Left renal pelvis (tissue), 4 donors: ENCODE measurements at places on chromosomes 6 and 20.

GRCh38 chr6:18055714-18056382 lies 66.6 kb downstream of the NHLRC1 start:
- no peak for DNase-seq

DNA sequence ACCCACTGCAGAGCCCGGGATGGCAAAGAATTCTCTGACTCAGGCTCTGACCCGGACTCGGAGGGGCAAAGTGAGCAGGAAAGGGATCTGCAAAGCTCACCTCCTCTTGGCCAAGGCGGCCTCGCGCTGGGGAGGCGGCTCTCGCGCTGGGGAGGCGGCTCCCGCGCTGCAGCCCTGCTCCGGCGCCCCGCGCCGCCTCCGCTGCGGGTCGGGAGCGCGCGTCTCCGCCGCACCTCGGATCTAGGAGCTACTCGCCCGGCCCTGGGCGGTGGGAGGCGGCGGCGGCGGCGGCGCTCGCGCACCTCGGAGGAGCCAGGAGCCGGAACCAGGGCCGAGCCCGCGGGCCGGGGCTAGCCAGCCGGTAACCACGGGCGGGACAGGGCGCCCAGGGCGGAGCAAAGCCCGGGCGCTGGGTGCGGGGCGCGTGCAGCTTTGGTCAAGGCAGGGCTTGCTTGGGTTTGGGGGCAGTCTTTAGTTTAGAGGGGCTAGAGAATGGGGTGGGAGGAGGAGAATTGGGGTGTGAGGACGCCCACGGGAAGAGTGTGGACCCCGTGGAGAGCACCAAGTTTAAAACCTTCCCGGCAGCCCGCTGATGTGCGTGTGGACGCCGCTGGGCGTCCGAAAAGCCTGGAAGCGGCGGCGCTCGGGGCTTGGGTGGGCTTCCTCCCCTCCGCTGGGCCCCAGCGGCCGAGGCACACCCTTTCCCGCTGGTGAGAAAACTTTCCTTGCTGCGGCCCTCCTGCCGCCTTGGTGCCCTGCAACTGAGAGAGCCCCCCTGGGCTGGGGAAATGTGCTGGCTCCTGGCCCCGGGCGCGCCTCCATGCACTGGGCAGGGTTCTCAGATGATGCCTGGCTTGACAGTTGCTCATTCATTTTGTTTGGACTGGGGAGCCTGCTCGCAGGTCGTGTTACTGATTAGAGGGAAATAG lies at the start of gene MRAP2:
MRAP2 (plus strand) TSS at position 250 of the 929 bp plus-strand sequence. CDS start 21,547 bp downstream, outside the sequence.
- DNase-seq: no peak

GRCh38 chr20:59340201-59340885 lies 39.9 kb downstream of the EDN3 start:
- DNase-seq: no peak

DNA sequence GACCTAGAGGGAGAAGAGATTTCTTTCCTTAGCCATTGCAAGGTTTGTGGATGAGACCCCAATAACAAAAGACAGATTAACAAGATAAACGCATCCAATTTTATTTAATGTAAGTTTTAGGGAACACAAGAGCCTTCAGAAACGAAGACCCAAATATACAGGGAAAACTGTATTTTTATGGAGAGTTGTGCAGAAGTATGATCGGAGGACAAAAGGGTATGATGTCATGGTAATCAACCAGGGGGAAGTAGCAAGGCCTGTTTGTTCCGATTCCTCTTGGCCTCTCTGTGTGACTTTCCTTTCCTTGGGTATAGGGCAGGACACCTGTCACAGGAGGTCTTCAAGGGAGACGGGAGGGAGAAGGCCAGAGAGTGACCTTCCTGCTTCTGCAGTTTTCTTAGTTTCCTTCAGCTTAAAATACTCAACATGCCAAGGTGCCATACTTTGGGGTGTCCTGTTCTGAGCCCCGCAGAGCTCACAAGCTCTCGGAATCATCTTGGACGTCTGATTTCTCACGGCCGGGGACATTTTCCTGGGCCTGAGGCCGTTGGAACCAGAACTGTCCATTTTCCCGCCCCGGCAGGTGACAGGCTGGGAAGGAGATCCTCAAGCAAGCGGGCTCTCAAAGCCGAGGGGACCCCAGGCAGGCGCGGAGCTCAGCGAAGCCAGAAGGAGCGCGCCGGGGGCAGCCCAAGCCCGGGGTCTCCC lies 21.7 kb downstream of the TMC2 start:
- no peak for DNase-seq

DNA sequence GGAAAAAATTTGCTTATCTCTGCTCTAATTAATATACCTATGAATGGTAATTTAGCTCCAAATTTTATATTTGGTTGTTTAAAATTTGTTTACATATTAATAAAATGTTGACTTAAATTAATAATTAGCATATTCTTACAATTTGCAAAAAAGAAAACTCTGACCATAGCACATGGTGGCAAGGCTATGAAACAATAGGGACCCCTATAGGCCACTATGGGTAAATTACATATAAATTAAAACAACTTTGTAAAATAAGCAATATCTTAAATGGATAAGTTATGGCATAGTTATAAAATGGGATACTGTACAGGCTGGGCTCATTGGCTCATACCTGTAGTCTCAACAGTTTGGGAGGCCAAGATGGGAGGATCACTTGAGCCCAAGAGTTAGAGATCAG lies 76.0 kb downstream of the MKKS start:
- DNase-seq: no peak

DNA sequence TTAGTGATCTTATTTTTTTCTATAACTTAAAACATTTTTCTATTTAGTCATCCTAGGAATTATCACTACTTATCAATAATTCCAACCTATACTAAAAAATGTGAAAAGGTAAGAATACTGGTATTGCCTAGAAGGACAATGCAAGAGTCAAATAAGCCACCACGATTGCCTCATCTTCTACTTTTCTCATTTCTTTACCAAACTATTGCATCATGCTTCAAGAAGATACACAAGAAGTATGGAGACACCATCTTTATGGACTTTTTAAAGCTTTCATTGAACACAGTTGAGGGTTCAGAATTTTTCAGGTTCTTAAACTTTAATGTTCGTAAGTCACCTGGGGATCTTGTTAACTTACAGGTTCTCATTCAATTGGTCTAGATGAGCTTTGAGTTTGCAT lies 25.9 kb downstream of the ELOVL2 start:
- DNase-seq: no peak

DNA sequence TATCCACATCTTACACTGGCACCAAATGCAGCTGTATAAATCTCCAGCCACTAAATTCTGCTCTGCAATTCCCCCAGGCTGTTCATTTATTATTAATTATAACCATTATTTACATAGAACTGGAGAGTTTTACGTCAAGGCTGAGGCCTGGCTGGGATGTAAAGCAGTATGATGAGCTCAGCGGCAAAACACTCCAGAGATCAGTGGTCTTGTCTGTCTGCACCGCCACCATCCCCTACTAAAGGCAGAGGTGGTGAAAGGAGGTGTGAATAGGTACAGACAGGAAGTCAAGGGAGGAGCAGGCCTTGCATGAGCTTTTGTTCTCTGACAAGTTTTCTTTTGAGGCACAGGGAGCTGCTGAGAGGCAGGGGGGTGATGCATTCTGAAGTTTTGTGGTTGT lies 159.9 kb upstream of the PCSK2 start:
- DNase-seq: no peak

GRCh38 chr6:75852721-75853120 lies 103.7 kb downstream of the MYO6 start:
- no peak for DNase-seq

DNA sequence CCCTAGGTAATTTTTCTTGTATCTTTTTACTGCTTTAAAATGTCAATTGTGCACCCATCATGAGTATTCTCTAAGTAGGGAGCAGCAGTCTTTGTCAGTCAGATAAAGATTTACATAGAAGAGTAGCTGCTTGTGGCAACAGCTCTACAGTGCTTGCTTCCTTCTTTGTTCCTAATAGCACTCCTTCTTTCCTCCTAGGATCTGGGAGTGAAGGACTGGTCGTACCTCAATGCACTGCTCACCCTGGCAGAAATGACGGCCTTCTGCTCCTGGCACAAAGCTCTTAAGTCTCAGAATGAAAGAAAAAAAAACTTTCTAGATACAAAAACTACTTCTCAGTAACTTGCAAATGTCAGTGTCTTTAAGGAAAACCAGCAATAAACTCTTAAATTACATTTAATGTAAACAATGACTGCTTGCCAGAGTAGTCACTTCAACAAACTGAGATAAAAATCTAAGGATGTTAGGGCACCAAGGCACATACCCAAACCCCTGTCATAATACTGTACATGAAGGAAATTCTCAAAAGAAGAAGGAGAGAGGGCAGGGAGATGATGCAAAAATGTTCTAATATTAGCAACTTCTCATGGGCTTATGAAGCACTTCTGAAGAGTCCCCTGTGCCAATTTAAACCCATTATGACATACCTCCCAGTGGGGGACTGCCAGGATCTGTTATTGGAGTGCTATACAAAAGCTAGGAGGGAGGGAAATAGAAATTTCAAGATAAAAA lies 34.0 kb downstream of the NCOA6 start:
- no peak for DNase-seq

- DNase-seq: no peak
Measured at GRCh38 chr6:37460805-37461204, 27.8 kb downstream of the CMTR1 start.

DNA sequence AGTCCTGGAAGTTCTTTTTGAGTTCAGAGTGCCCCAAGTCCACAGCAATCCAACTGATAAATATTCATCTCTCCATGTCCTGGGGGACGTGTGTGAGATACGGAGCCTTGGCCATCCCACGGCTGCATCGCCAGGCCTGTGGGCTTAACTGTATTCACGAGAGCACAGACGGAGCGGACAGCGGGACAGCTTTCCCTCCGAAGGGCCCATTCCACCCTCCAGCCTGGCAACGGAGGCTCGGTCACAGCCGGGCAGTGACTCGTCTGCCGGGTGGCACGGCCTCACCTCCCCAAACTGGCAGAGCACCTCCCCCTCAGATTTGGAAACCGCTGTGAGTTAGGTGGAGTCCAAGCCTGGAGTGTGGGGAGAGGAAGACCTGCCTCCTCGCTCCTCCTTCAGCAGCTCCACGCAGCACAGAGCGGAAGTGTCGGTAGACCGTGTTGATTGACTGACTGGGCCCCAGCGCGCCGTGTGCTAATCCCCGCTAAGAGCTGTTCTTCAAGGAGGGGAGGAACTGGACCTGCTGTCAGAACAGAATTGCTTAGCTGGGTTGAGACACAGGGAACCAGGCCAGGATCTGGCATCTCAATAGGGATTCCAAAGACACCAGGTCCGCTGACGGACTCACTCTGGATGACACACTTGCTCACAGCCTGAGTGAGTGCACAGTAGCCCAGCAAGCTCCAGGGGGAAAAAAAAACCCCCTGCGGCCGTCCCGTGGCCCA lies 10.9 kb downstream of the FOXF2 start:
- DNase-seq: no peak

DNA sequence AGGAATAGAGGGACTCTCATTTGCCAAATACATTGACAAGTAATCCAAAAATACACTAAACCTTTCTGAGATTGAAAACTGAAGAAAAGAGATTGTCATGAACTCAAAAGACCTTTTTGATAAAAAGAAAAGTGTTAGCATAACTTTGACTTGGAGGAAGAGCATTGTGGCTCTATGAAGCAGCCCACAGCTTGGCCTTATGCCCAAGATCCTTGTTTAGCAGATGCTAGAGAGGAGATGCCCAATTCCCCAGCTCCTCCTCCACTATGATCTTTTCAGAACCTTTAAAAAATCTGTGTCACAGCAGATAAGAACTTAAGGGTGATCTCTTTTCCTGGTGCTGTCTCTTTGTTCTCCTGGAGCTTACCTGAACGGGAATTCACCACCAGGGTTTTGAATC lies 35.8 kb upstream of the IGF2R start:
- DNase-seq: no peak

DNA sequence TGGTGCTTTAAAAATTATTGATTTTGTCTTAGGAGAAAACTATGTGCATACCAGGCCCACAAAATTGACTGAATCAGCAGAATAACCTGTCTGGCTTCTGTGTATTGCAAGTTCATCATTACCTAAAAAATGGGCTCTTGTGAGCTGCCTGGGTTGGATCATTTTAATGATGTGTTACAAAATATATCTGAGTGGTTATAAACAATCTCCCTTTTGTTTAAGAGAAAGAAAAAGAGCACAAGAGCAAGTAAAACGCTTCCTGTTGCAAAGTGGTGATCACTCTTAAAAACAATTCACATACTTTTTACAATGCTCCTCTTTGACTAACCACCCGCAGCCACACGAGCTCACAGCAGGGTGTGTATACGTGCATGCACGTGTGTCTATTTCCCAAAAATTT lies 335.1 kb downstream of the HDGFL1 start:
- no peak for DNase-seq

DNA sequence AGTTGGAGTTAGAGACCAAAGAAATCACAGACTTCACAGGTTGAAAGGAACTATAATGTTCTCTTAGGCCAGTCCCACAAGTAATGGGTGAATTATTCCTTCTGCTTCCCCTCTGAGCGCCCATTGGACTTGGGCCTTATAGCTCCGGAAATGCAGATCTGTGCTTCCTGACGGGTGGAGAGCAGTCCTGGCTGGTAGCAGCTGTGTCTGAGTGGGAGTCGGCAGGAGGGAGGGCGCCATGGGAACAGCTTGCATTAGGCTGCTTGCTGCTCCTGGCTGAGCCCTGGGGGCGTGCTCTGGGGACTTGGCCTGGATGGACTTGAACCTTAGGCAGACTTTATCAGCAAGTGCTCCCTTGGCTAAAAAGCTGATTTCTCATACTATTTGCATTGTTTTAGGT lies 18.4 kb upstream of the NUP153 start:
- DNase-seq: peak; percentile 43

GRCh38 chr6:107019047-107019446 lies 9.0 kb upstream of the MTRES1 start:
- no peak for DNase-seq

DNA sequence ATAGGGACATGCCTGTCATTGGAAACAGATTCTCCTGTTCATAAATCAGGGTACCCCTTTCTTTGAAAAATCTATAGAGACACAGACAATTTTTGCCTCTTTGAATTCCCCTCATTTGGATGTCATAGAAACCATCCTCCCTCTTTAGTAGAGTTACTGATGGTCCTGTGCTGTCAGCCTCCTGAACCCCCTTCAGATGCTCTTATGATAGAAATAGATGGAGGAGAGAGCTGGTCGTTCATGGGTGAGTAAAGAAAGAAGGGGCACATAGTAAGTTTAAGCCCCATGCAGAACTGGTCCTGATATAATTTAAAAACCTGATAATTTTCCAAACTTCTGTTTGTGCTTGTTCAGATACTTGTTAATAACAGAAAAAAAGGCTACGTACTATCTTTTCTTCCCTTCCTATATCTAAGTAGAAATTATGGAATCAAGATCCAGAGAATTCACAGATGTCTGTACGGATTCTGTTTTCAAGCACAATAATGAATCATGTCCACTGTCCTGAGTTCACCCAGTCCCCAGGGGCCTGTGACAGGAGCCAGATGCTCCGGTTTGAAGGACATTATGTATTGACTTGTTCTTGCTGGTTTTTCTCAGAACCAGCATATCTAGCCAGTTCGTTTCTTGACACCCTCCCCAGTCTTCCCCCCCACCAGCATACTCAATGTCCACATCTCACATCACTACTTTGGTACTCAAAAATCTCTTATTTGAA lies 78.1 kb downstream of the NCOA7 start:
- no peak for DNase-seq

DNA sequence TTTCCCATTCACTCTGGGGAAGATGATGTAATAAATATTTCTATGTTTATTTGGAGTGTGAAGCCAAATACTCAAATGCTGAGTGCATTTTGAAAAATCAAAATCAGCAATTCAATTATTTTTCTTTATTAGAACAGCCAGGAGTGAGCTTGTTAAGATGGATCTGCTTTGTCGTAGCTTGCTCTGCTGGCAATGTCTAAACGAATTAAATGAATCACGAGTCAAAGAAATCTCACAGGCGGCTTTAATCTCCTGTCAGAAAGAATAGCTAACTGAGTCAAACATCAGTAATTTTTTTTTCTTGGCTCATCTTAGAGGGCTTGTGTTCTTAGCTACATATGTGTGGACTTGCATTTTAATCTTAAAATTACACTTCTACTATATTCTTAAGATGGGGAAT lies 100.2 kb upstream of the HMGN3 start:
- no peak for DNase-seq
